ENCODE measurements at places on chromosomes 7 and 10.

DNA sequence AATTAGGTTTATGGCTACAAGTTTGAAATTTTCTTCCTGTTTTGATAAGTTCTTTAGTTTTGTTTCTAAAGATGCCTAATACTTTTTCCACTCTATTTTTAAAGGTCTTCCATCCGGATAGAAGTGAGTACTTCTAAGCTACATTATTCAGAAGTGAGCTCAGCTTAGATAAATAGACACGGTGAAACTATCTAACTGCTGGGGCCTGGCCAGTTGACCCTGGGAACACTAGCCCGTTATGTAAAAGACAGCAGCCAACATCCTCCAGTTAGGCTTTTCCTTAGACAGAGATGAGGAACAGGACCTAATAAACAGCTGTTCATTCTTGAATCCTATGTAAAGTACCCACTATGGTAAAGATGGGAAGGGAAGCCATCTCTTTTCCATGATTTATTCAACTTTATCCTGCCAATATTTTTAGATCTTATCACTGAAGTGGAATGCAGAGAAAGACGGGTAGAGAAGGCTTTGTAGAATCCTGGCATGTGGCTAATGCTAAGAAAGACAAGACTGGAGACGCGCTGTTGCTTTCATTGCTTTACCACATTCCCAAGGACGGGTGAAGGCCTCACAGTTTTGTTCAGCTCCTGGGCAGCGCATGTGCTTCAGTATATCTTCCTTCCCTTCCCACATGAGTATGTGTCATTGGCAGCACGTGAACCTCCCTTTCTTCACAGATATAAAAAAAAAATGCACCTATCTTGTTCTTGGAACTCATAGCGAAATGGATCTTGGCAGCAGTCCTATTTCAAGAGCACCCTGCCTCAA lies 340.0 kb upstream of the MEOX2 start:
- peak; percentile 31 for DNase-seq

- DNase-seq = no peak
Measured at GRCh38 chr10:25852364-25852941, 81.6 kb upstream of the MYO3A start.

GRCh38 chr10:86306628-86307278 lies 59.8 kb downstream of the GRID1 start:
- peak; percentile 30 for DNase-seq

- DNase-seq = peak; percentile 70
Measured at GRCh38 chr7:157136372-157136771, 2.4 kb upstream of the UBE3C start.

- no peak for DNase-seq
Measured at GRCh38 chr10:97584798-97585438, 729 bp downstream of the HOGA1 start.
